ENCODE measurements at places on chromosomes 13 and 19. TPM values are rescaled to one million over a fixed set of nuclear protein-coding genes. Genes with fewer than 3 reads are reported as not detected.

Gene LRP3
- 33.5 TPM for total RNA-seq

- no peak for DNase-seq
These were observed 18.2 kb downstream of the CRX start for GRCh38 chr19:47839913-47840312.

DNA sequence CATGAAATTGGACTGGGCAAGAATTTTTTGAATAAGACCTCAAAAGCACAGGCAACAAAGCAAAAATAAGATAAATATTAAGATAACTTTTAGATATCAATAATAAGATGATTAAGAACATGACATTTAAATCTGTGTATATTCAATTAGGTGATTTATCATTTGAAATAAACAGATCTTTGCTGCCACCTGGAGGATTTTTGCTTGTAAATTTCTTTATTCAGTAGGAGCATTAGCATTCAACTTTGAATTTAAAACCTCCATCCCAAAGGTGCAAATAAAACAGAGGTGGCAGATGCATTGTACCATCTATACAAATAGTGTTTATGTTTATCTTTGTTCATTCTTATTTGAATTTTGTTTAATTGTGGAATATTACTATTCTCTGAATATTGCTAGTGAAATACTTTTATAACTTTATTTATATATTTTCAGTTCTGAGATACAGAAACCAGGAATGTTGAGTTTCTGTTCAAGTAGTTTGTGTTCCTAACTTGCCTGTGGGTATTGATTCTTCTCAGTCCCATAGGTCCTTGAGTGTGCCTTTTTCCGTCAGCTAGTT, 20.9 kb downstream of the COG6 start:
- peak; percentile 36 for DNase-seq

DNA sequence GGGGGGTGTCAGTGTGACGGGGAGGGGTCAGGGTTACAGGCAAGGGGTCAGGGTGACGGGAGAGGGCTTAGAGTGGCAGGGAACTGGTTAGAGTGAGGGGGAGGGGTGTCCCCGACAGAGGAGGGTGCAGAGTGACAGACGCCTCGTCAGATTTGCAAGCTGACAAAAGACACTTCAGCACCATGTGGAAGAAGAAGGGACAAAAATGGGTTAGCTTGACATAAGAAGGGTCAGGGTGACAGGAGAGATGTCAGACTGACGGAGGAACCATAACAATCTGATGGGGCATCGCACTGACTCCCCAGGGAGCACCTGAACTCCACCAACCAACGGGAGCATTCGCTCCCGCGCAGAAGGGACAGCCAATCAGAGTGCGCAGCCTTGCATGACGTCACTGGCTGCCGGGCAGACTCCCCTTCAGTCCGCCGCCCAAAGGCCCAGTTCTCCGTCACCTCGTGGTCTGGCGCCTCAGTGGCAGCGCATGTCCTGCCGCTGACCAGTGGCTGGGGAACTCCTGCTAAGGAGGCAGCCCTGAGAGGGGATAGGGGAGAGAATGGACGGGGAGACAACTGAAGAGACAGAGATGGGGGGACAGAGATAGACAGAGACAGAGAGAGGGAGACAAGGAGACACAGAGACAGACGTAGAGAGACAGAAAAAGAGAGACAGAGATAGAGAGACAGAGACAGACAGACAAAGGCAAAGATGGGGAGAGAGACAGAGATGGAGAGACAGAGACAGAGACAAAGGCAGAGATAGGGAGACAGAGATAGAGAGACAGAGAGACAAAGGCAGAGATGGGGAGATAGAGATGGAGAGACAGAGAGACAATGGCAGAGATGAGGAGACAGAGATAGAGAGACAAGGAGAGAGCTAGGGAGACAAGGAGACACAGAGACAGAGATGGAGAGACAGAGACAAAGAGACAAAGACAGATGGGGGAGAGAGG, 30.2 kb downstream of the C19orf81 start:
- peak; percentile 60 for DNase-seq

Gene ONECUT3
- total RNA-seq = not detected

Gene SULT2B1
- total RNA-seq = 2.8 TPM

Gene ARL11
- total RNA-seq = 7.6 TPM

Gene UBE2L5
- not detected for total RNA-seq

Gene ZNF837
- total RNA-seq = 2.1 TPM

Gene GRIK5
- total RNA-seq = 0.81 TPM

Gene CEACAM16
- total RNA-seq = not detected

- no peak for DNase-seq
These were observed 48.1 kb downstream of the SCEL start for GRCh38 chr13:77583581-77583980.

Gene ELSPBP1
- not detected for total RNA-seq

DNA sequence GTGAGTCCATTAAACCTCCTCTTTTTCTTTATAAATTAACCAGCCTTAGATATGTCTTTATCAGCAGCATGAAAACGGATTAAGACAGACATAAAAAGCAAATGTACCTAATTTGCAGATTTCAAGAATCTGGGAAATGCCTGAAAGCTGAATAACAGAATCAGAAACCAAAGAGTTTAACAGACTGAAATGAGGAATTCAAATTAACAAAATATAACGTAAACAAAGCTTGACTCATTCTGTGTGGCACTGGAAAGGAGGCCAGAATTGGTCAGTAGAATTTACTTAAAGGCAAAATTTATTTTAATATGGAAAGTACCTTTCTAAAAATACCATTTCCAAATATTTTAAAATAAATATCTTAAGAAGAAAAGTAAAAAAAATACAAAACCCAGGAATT, 540.6 kb upstream of the HTR2A start:
- no peak for DNase-seq

Gene GPR12
- not detected for total RNA-seq

DNA sequence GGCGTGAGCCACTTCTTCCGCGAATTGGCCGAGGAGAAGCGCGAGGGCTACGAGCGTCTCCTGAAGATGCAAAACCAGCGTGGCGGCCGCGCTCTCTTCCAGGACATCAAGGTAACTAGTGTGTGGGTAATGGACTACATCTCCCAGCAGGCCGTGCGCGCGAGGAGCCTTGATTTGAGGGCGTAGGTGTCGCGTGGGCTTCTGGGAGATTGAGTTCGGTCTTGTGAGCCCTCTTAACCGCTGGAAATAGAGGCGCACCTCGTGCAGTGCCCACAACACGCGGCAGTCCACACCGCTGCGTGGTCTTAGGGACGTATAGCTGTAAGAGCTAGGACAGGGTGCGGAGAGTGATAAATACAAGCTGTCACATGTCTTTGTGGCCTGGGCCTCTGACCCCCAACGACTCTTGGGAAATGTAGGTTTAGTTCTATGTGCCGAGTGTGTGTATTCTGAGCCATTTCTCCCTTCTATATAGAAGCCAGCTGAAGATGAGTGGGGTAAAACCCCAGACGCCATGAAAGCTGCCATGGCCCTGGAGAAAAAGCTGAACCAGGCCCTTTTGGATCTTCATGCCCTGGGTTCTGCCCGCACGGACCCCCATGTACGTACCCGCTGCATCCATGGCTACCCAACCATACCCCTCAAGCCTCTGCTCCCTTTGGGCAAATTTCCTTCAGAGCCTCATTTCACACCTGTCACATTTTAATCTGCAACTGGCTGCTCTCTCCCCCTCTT, 864 bp downstream of the FTL start:
- DNase-seq = peak; percentile 88

GRCh38 chr13:33323801-33324510, 38.4 kb upstream of the STARD13 start:
- DNase-seq = no peak

GRCh38 chr19:48969276-48970138, 4.4 kb downstream of the FTL start:
- no peak for DNase-seq

Gene FXYD1
- total RNA-seq = 24.0 TPM

GRCh38 chr13:81246556-81246955, 905.6 kb upstream of the SPRY2 start:
- no peak for DNase-seq

- DNase-seq = no peak
These were observed 13.6 kb downstream of the LATS2 start for GRCh38 chr13:21047591-21048282.

Gene ZNF723
- total RNA-seq = not detected

DNA sequence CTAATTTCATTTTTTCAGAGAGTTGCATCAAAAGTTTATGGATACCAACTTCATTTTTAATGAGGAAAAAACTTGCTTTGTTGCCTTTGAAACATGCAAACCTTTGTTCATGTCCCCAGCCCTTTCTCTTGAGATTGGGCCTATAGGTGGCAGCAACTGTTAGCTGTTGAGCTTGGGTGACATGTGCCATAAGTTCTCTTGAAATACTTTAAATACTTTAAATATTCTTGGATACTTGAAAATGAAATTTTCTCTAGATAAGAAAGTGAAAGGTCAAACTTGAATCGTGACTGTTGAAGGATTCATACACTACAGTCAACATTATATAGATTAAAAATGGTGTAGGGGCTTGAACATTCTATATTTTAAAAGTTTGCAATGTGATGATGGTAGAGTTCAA, 294.9 kb downstream of the NDFIP2 start:
- DNase-seq = no peak

All from left lung (tissue), 14 donors.